ENCODE measurements at places on chromosomes 1 and 21.

- DNase-seq: no peak
Observed at GRCh38 chr1:197127246-197127912, 19.1 kb downstream of the ASPM start.

GRCh38 chr1:151166505-151166956 lies 587 bp downstream of the SCNM1 start:
- DNase-seq: no peak

GRCh38 chr1:67211589-67212563 lies 45.6 kb downstream of the IL23R start:
- DNase-seq: no peak

DNA sequence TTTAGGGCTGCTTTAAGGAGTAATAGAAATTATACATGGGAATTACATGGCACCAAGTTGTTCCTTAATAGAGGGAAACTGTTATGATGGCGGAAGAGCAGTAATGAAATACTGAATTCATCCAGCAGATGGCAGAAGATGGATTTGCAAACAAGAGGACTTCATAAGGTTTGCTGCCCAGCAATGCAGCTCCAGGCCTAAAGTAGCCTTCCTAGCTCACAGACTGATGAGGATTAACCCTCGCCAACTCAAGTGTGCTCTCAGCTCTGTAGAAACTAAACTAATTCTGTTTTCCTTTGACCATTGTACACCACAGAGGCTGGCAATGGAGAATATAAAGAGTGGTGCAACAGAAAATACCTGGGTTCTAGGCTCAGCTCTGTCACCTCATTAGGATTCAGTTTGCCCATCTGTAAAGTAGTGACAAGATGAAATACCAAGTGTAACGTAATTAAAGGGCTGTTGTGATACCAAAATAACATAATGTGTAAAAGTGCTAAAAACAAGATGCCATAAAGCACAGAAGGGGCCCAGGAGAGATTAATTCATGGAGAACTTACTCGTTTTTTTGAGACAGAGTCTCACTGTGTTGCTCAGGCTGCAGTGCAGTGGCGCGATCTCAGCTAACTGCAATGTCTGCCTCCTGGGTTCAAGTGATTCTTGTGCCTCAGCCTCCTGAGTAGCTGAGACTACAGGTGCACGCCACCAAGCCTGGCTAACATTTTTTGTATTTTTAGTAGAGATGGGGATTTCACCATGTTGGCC lies 102.4 kb upstream of the SERBP1 start:
- no peak for DNase-seq

GRCh38 chr1:6960860-6961259 lies 175.6 kb downstream of the CAMTA1 start:
- no peak for DNase-seq

GRCh38 chr1:228944935-228945371 lies 209.7 kb downstream of the RHOU start:
- no peak for DNase-seq

DNA sequence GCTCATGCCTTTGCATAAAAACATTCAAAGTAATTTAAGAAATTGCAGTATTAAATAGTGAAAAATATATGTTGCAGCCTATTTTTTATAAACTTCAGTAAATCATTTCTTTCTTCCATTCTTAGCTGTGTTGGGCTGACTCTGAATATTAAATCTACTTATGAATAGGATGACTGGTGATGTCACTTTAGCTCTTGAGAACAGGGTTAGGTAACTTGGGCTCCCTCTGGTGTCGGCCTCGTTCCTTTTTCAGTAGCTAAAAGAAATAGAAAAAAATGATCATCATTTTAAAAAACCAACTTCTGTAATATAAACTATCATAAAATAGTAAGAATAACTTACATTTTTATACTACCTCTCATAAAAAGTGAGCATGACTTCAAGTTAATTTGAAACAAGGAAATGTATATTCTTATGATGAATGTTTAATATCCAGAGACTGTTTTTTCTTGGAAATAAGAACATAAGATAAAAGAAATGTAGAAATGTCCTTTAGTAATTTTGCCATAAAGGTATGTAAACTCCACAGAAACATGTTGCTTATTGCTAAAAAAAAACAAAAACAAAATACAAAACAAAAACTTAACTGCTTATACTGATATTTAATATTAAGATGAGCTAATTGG lies 26.8 kb upstream of the NCAM2 start:
- DNase-seq: no peak

GRCh38 chr1:177190308-177190970 lies 19.7 kb downstream of the BRINP2 start:
- no peak for DNase-seq

DNA sequence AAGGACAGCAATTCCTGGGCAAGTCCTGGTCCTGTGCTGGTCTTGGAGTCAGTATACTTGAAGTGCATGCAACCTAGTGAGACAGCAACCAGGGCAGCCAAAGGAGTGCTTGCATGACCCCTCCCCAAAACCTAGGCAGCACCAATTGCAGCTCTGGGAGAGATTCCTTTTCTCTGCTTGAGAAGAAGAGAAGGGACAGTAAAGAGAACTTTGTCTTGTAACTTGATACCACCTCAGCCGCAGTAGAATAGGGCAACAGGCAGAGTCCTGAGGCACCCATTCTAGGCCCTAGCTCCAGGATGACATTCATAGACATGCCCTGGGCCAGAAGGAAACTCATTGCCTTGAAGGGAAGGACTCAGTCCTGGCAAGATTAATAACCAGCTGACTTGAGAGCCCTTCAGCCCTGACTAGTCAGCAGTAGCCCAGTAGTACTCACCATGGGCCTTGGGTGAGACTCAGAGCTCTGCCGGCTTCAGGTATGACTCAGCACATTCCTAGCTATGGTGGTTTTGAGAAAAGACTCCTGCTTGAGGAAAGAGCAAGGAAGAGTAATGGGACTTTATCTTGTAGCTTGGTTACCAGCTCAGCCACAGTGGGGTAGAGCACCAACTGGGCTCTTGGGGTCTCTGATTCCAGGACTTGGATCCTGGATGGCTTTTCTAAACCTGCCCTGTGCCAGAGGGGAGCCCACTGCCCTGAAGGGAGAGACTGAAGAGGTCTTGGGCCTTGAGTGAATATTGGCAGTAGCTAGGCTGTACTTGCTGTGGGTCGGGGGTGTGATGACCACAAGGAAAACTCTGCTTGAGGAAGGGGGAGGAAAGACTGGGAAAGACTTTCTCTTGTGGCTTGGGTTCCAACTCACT lies 51.7 kb upstream of the ACADM start:
- no peak for DNase-seq

DNA sequence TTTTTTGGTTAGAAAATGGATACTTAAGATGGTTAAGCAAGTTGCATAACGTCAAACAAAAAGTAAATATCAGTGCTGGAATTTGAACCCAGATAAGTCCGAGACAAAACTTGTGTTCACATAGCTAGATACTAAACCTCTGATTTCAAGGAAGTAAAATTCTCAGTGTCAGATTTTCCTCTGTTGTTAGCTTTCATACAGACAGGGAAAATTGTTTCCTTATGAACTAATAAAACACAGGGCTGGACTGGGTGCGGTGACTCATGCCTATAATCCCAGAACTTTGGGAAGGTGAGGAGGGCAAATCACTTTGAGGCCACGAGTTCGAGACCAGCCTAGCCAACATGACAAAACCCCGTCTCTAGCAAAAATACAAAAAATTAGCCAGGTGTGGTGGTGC lies 51.3 kb downstream of the PCNX2 start:
- DNase-seq: no peak

DNA sequence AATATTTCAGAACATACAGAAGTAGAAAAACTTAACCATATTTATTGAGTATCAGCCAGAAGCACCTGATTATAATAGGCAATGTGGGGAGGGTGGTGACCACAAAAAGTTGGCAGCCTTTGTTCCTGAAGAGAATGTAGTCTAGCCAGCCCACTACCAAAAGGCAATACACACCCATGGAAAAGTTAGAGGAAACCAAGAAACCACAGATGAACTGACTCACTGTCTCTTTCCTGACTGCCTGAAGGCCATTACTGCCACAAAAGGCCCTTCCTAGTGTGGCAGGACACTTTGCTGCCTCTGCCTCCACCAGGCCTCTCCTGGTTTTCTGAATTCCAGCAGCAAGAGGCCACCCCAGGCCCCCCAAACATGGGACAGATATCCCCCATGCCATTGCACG lies 14.6 kb upstream of the PROX1 start:
- DNase-seq: no peak

DNA sequence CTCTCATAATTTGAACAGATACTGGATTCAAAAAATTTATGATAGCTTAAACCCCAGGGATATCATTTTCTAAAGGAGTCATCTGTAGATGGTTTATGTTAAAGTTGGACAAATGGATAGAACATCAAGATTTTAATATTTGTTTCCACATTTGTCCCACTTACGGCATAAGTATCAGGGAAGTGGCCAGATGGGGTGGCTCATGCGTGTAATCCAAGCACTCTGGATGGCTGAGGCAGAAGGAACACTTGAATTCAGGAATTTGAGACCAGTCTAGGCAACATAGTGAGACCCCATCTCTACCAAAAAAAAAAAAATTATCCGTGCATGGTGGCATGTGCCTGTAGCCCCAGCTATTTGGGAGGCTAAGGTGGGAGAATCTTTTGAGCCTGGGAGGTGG lies 229.1 kb downstream of the GPR52 start:
- DNase-seq: no peak

- no peak for DNase-seq
Observed at GRCh38 chr21:32426592-32427051, 14.1 kb downstream of the EVA1C start.

GRCh38 chr1:173347282-173347818 lies 129.8 kb upstream of the PRDX6 start:
- DNase-seq: no peak

GRCh38 chr1:23013657-23014056 lies 2.0 kb downstream of the TEX46 start:
- no peak for DNase-seq

GRCh38 chr1:113027449-113027848 lies 45.5 kb upstream of the LRIG2 start:
- DNase-seq: no peak

GRCh38 chr21:26773058-26773457 lies 72.2 kb downstream of the ADAMTS1 start:
- DNase-seq: no peak

- DNase-seq: no peak
Observed at GRCh38 chr1:29344336-29344735, 108.0 kb downstream of the PTPRU start.

- DNase-seq: no peak
Observed at GRCh38 chr1:10253755-10254154, 43.4 kb downstream of the KIF1B start.

GRCh38 chr1:247204177-247204647 lies 32.4 kb upstream of the ZNF124 start:
- no peak for DNase-seq

DNA sequence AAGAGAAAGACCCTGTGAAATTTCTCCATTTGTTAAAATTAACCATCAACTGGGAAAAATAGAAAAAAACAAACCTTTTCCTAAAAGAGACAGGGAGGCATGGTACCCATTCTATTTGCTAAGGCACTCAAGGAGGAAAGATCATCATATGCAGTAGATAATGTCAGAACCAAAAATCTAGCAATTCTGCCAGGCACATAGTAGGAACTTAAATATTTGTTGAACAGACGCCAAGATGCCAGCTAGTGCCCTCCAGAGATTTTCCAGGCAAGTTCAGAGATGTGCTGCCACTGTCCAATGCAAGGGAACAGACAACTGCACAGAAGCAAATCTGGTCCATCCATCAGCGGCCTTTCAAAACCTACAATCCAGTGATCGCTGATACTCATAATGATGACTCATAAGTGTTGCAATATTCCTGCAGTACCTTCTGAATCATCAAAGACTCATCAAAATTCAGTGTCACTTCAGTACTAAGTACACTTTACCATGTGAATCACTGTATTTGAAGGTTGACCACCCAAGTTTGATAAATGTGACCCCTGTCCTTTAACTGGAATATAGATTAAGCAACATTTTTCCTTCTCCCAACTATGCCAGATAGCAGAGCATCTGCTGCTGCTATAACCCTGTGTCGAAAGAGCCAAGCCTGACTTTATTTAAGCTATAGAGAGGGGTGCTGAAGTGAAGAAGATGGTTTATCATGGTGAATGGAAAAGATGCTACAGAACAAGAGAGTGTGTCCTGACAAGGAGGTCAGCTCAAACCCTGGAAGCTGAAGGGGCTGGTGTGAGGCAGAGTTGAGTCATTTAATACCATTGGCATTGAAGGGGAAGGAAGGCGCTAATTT lies 99.1 kb downstream of the MT1HL1 start:
- DNase-seq: no peak

DNA sequence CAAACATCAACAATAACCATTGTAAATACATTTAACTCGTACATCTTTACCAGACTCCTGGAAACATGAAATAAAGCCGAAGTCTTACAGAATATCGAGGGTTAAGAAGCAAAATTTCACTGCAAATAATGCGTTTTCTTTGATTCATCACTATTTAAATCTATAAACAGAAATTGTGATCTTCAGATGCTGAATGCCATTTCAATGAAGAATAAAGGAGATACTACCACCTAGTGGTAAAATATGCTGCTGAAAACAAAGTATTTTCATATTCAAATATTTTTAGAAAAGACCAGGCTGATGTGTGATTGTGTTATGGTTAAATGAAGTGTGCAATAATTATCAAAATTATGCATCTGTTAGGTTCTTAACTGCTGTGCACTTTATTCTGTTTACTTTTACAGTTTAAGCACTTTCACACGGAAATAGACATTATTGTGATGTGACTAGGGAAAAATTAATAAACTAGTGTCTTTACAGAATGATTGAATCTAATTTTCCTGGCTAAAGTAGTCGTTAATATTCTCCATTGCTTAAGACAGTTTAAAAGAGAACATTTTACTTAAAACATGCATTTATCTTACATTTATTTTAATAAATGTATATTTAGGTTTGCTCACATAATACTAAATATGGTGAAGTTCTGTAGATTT lies 1093.1 kb downstream of the MRPL39 start:
- no peak for DNase-seq

DNA sequence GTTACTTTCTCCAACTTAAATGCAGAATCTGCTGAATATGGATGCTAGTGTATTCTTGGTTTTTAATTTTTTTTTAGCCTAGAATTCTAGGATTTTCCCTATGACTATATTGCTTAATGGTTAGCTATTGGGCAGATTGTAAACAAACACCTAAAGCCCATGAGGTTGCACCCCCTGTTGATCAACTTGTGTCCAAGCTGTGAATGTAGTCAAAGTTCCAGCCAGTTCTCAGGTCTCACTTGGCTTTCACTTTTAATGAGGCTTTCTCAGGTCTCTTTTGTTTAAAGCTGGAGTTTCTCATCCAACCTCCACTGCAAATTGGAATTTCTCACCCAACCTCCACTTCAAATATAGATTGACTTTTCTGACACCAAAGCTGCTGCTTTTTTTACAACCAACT lies 35.9 kb downstream of the FCER1A start:
- no peak for DNase-seq

Measured in stimulated activated CD8-positive, alpha-beta memory T cell treated with anti-CD3 and anti-CD28 coated beads, Interleukin-7, amount 100 ng/mL, for 48 hours (primary cell).